ENCODE measurements at places on chromosomes 7 and 10. TPM values are rescaled to one million over a fixed set of nuclear protein-coding genes. Genes with fewer than 3 reads are reported as not detected.

UCMA gene
- not detected for polyA plus RNA-seq

CWF19L1 gene
- 29.3 TPM for polyA plus RNA-seq

NEBL gene
- polyA plus RNA-seq: not detected

ENO4 gene
- polyA plus RNA-seq: not detected

TAS2R41 gene
- polyA plus RNA-seq: not detected

PLEKHS1 gene
- polyA plus RNA-seq: not detected

All from CD14-positive monocyte (primary cell).